Hindlimb muscle (tissue), 1 donor: ENCODE measurements at places on chromosomes 4 and X. TPM values are rescaled to one million over a fixed set of nuclear protein-coding genes. Genes with fewer than 3 reads are reported as not detected.

DNA sequence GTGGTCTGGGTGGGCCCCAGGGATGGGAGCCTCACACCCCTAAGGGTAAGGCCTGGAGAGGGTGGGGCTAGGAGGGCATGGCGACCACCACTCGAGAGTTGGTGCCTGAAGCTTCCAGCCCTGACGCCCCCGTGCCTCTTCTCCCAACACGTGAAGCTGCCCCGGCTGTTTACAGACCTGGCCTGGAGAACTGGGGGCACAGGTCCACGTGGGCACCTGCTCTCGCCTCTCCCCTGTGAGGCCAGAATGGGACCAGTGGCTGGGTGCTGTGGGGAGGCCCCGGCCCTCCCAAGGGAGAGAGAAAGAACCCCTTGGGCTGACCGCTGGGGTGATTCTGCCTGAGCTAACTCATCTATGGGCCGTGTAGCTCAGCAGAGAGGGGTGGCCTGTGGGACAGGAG lies 15.5 kb downstream of the NAT8L start:
- DNase-seq: no peak

DNA sequence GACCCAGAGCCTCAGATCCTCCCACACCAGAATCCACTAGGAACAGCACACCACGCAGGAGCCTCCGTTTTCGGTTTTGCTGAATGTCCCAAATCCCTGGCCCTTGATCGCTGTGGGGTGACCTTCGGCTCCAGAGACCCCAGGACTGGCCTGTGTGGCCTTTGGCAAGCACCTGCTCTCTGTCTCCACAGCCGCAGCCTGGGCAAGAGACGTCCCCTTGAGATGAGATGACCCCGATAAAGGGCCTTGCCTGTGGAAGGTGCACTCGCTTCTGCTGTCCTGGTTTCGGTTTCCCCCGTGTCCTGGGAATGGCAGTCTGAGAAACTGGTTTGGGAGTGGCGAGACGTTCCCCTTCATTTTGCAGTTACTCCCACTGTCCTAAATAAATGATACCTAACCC lies 9.6 kb downstream of the PSAPL1 start:
- DNase-seq: no peak

DNA sequence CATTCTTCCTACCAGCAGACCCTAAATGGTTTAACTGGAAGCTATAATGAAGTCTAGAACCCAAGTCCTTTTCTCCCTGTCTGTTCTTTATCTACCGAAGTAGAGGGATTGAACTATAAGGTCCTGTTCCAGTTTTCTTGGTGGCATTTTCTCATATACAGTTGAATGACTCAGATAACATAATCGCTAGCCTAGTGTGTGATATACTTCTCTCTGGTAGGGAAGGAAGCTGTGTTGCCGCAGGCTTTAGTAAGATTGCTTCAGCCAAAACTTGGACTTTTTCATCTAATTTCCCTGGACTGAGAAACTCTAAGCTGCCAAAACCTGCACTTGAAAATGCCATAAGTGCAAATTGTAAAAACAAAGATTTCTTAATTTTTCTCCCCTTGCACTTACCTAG lies 123.4 kb downstream of the NWD2 start:
- no peak for DNase-seq

DNA sequence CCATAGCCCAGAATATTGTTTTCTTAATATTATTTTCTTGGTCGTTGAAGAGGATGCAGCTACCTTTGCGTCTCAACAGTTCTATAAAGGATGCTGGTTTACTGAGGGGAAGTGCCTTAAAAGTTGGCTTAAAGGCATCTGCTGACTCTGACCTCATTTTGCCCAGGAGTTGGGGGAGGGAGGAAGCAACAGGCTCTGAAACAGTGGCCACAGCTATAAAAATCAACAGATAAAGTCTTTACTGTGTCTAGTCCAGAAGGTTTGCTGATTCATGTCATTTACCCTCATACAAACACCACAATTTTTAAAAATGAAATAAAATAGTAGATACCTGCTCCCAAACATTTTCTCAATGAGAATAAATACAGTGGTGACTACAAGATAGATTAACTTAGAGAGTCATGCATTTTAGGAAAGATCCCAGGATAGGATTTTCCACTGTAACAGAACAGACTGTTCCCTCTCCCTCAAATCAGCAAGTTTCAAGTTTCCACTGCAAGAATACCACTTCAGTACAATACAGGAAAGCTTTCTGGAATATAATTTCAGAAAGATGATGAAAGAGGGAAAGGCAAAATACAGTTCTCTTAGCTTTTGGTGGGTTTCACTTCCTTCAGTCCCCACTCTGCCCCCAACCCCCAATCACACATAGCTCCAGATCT lies 1.9 kb downstream of the PHKA1 start:
- no peak for DNase-seq

DNA sequence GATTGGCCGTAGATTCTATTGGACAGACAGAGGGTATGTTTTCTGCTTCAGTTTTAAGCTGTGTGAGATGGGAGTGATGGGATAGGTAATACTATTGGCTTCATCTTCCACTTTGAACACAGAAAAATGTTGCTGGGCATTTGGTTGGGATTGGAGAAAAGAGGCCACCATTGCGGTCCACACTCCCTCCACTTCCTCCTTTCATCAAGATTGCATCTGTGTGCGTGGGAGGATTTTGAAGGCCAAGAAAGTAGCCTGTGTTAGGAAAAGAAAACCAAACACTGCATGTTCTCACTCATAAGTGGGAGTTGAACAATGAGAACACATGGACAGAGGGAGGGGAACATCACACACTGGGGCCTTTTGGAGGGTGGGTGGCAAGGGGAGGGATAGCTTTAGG lies 56.4 kb downstream of the EGF start:
- DNase-seq: no peak

The CSN1S1 gene
- polyA plus RNA-seq: not detected

The CXCL1 gene
- polyA plus RNA-seq: not detected

DNA sequence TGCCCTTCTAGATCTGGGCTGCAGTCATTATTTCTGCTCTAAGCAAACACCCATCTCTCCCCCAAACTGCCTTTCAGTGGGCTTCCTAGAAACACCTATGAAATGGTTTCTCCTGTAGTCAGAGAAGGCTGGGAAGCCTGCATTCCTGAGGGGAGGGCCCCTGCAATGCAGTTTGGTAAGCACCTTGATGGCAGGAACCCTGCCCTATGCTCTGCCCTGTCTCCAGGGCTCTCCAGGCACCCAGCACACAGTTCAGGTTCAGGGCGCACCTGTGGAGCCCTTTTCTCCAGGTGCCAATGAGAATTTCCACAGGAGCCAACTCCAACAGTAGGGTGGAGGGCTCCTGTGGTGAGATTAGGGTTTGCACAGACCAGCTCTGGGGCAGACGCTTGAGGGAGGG lies 69.1 kb upstream of the FBXW7 start:
- DNase-seq: no peak

DNA sequence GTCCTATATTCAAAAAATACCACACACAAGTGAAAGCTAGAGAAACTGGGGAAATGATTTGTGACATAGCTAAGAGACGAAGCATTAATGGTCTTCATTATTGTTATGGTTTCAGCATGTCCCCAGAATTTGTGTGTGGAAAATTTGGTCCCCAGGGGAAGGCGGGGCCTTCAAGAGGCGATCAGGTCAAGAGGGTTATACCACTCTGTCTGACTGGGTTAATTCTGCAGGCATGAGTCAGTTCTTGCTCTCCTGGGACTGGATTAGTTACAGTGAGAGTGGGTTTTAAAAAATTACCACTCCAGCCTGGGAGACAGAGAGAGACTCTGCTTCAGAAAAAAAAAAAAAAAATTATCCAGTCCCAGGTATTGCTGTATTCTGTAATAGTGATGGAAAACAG lies 2.1 kb upstream of the MTNR1A start:
- DNase-seq: no peak
